ENCODE measurements at places on chromosomes 6 and 20.

DNA sequence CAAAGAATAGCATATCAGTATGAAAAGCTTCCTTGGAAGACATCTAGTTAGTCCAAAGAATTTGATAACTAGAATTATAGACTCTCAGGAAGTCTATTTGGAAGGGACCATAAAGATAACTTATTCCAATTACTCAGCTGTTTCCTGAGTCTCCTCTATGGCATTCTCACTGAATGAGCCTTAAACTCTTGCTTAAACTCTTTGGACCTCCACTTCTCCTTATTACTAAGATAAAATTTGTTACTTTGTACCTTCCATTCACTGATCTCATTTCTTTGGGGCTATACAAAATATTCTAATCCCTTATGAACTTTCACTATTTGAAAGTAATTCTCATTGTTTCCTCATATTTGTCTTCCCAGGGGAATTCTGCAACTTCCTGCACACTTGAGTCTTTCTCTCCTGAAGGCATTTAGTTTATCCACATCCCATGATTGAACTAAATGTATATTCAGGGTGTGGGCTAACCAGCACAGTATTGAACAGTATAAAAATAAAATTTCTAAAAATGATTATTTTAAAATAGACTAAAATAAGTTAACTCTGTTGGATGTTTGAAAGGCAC is 67.1 kb upstream of the NOTCH4 start:
- DNase-seq = no peak

- DNase-seq = no peak
These were observed 20.7 kb upstream of the TOX2 start for GRCh38 chr20:43893930-43894329.

- no peak for DNase-seq
These were observed 230.8 kb downstream of the FUT9 start for GRCh38 chr6:96246563-96246962.

GRCh38 chr20:19544684-19545083 is 213.4 kb upstream of the RIN2 start:
- DNase-seq = no peak

DNA sequence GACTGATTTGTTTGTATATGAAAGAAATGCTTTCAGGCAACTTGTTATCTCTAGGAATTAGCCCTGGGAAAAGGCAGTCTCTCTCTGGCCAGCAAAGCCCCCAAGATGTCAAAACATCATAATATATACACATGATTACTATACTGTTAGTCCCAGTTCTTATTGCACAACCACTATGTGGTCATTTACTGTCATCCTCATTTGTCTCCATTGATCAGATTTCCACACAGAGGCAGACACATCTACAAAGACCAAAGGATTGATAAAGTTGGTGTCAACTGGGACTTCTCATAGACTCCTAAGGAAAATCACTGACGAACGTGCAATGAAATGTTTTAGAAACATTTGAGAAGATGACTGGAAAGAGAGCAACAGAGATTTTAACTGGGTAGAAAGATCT is 71.9 kb upstream of the POPDC3 start:
- no peak for DNase-seq

DNA sequence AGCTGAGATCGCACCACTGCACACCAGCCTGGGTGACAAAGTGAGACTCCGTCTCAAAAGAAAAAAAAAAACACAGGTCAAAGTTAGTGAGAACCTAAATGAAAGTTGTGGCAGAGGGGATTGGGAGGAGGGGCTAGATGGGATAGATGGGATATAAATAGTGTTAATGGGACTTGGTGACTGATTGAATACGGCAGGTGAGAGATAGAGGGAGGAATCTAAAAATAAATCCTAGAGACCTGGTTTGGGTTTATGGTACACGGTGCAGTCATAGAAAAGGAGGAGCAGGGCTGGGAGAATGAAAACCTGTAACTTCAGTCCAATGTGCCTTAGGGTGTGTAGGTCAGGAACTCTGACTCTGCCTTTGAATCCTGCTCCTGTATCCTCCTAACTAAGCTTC is 25.0 kb upstream of the DEK start:
- DNase-seq = no peak

DNA sequence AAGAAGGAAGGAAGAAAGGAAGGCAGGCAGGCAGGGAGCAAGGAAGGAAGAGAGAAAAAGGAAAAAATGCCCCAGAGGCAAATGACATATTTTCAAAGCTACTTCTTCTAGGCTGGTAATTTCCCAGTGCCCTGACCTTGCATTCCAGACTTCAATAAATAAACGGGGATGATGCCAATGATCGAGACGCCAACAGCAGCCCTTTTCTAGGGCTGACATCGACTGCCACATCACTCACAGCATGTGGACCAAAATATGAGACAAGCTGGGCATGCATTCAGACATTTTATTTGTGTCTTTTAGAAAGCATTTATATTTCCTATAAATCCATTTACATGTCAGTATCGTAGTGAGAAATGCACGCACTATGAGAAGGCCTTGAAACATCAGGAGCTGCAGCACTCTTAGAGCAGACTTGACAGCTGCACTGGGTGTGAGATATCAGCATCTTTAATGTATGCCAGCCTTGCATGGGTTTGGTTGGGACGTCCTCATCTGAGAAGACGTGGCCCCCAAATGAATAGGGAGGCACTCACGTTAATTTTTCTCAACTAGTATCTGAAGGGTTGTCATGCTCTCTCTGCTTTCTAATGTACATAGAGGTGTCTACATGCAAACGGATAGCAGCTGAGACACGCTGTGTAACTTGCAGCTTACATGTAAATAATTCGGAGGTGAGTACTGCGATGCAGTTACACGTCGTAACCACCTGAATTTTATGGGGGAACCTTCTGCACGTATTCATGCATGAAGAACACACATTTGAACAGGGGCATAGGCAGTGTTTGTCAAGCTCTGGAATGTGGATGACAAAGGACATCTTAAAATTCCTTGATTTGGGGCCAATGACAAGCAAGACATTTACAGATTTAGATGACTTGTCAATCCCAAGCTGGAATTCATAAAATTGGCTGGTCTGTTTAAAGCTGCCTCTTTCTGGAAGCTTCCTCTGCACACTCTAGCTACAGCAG is 149.1 kb upstream of the AGPAT4 start:
- DNase-seq = no peak

DNA sequence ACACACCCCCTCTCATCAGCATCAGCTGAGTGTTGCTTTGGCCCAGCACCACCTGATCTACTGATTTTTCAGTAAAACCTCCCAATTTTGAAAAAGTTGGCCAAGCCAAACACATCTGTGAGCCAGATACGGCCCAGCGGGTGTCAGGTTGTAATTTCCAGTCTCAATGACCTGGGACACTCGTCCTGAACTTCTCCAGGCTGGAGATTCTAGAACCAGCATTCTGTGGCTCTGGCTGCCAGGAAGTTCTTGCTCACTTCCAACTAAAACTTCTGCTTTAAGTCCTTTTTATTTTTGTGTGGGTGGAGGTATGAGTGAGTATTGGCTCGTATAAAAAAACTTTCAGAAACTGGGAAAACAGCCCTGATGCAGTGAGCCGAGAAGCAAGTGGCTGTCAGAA is 5.1 kb downstream of the KIAA1755 start:
- DNase-seq = no peak

DNA sequence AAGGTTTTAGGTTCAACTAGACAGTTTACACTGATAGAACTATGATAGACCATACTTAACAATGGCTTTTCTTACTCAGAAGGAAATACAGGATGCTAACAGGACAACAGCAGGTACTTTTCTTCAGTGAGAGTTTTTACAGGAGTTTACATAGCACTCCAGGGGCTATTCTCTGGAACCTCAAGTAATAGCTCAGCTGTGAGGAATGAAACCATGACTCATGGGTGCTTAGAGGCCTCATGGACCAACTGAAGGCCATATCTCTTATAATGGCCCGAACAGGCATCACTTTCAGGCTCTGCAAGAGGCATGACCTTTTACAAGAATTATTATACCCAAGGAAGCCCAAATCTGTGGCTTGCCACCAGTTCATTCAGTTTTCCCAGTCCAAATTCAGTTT is 31.8 kb downstream of the TREML1 start:
- no peak for DNase-seq

DNA sequence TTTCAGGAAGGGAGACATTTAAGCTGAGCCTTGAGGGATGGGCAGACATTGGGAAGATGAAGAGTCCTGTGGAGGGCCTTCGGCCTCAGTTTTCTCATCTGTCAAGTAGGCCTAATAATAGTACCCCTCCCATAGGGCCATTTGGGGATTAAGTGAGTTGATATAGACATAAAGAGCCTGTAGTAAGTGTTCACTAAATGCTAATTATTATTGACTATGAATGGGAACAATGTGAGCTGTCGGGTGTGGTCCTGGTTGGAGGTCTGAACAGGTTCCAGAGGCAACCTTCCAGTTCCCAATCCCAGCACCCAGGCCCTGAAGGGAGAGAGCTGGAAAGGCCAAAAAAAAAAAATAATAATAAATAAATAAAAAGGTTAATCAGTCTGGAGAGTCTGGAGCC is 14.5 kb upstream of the ITPR3 start:
- no peak for DNase-seq

- DNase-seq = peak; percentile 79
These were observed 28.5 kb upstream of the ADGRF4 start for GRCh38 chr6:47669684-47670513.

- no peak for DNase-seq
These were observed 58.9 kb upstream of the TRAF3IP2 start for GRCh38 chr6:111664565-111665030.

GRCh38 chr6:80528115-80528514 is 421.6 kb downstream of the BCKDHB start:
- no peak for DNase-seq

DNA sequence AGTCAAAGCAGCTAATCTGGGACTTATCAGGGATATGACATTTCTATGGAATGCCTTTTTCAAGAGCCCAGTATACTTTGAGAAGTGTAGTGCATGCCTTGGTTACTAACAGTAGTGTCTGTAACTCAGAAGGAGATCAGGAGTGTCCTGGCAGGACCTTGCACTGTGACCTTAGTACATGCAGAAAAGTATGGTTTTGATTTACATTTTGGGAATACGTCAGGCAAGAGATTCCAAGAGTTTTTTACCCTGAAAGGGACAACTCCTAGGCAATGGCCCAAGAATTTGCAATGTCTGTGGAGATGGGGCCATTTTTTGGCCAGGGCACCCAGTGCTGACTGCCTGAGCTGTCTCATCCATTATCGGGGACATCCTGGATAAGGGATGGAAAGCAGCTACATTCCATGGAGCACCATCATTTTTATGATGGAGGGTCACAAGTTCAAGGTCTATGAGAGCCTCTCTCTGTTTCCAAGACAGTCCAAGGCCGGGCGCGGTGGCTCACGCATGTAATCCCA is 80.2 kb downstream of the FAM50B start:
- no peak for DNase-seq

DNA sequence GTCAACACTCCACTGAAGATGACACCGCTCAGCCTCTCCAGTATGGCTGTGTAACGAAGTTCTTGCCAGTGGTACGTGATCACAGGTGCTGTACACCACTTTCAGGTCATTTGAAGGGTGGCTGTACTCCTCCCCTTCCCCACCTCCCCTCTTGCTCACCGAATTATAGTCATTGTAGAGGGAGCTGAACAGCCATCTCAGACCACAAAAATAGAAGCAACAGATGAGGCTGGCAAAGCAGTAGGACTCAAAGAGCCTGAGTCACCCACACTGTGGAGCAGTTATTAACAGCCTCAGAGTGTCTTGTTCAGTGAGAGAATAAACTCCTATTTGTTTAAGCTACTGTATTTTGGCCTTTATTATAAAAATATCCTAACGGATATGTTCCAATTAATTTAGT is 192.5 kb upstream of the MCHR2 start:
- no peak for DNase-seq

DNA sequence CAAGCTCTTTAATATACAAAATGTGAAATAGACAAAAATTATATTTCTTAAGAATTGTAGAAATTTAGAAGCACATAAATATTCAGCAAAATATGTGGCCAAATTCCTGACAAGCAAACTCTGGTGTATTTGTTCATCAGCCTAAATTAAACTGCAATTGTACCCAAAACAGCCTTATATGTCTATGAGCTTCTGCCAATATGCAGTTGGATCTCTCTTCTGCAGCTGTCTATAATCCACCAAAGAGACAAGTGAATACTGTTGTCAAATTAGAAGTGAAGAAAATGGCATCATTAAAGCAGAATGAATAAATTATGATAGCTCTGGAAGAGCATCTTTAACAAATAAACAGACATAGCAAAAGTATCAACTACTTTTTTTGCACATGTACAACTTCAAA is 755.7 kb downstream of the GRIK2 start:
- DNase-seq = no peak

DNA sequence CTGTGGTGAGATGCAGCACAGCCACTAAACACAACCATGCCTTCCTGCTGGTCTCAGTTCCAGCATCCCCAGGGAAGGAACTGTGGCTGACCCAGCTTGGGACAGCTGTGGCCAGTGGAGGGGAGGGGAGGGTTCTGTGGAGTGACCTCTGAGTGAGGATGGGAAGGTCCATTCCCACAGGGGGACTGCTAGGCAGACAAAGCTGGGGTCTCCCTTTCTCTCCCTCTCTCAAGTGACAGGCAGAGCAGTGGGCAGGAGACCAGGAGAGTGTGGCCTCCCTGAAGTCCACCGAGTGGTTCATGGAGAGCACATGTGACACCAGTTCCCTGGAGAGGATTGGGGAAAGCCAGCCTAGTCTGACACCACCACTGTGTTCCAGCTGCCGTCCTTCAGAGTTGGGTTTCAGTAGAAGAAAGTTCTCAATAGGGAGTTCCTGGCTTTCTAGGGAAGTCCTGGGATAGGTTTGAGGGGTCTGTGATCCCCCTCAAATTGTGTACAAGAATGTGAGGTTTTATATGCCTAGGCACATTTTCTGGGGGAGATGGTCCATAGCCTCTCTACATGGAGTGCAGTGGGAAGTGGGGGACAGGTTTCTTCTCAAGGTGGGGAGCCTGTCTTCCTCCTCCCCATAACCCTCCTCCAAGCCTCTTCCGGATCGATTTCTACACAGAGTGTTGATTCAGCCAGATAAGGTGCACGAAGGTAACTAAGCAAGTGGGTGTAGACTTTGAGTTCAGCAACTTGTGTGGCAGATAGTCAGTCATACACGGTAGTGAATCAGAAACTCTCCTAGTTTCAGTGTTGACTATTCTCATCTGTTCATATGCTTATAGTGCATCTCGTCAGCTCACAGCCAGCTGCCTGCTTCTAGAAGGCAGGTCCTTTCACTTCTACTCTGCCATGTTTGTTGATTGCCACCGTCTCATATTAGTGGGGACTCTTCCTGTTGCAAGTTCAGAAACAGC is 18.9 kb downstream of the MANBAL start:
- DNase-seq = no peak

- no peak for DNase-seq
These were observed 29.6 kb upstream of the NOL4L start for GRCh38 chr20:32614772-32615171.

GRCh38 chr20:17438436-17439039 is 92.6 kb downstream of the BFSP1 start:
- no peak for DNase-seq

GRCh38 chr6:85451565-85452306 is 1.9 kb downstream of the NT5E start:
- peak; percentile 47 for DNase-seq

Measured in foreskin melanocyte (primary cell).